Fibroblast of the conjunctiva (primary cell): ENCODE measurements at places on chromosomes 1 and 21.
A peak's percentile ranks its signal among the peaks of the same experiment; 100 is the strongest.

DNA sequence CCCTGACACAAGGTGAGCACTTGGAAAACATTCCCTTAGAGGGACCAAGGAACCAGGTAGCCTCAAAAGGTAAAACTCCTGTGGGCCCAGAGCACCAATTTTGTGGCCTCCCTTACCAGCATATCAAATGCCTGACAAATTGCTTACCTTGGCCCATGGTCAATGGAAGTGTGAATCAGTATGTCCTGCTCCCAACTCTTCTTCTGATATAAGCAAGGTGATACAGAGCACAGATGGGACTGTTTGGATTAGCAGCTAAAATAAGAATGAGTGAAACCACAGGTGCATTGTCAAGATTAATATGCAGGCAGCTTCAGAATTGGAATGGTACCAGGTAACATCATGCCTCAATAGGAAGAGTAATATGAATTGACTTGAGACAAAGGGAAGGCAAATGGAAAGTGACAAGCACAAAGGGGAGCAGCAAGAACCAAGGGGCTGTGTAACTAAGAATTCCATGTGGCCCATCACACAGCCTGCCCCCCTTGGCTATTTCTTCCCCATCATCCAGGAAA lies 156.8 kb upstream of the KCND3 start:
- DNase-seq = no peak

GRCh38 chr1:88549536-88549935 lies 134.5 kb upstream of the PKN2 start:
- no peak for DNase-seq

DNA sequence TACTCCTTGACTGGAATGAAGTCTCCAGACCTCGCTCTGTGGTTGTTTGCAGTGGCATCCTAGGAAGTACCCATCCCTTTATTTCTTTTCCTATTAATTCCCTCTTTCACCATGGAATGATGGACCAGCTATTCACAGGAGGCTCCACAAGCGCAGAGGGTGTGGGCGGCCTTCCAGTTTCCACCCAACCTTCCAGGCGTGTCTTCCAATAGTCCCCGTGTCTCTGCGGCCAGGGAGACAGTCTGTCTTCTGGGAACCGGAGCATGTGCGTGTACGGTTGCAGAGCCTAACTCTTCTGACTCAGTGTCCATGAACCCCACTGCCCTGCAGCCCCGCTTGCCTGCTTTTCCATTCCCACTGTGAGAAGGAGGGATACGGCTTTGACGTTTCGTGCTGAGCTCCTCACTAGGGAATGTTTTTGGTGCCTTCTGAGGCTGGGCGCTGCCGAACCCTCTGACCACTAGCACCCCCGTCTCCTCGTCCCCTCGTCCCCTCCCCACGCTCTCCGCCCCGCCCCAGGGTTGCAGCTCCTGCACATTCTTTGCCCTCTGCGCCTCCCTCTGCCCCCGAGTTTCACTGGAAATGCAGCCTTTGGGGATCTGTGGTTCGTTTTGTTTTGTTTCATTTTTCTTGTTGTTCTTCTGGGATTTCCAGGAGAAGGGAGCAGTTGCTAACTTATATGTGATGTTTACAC lies 26.3 kb upstream of the FAM3B start:
- DNase-seq = no peak

- no peak for DNase-seq
Measured at GRCh38 chr1:89259283-89259971, 13.2 kb downstream of the GBP5 start.

DNA sequence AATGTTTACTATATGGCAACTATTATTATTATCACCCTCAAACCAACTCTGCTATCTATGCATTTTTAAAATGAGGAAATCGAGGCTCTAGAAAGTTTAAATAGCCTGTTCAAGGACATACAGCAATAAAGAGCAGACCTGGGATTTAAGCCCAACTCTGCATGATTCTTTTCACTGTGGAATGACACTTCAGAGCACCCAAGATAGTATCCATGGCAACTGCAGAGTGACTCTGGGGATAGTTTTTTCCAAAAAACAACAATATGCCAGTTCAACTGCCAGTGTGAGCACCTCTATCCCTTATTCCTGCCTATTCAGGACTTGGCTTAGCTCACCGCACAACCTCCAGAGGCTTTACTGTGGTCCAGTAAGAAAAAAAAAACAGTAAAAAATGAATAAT lies 293.9 kb downstream of the BRINP2 start:
- no peak for DNase-seq

DNA sequence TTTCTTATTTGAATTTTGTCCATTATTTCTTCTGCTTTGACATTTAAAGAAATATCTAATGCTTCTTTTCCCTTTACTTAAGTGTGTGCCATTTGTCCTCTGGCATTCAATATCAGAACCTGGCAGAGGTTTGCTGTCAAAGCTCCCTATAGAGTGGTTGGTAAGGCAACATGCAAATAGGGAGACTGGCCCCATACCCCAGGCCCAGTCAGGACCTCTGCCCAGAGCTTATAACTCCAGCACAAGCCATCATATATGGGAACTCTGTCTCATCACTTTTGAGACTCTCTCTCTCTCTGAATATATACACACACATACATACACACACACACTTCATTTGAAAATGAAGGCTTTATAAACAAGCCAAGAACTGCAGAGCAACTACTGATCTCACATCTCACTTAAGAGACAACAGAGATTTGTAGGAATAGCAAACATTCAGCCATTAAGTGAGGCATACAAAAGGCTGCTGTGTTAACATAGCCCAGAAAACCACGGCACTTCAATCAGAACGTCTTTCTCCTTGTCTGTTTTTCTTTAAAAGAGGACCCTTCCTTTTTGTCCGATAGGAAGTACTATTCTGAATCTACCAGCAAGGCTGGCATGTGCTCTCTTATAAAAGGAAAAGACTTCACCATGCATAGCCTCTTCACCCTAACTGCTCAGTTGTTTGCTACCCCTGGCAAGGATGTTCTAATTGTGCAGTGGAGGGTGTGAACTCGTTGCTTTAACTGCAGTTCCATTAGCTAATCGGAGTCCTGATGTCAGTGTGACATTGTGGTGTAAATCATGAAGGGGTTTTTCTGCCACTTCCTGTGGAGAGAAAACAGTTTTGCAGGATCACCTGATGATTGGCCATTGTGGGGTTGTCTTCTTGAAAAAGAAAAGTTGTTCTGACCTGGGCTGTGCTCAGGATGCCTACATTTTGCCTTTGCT lies 101.7 kb downstream of the NR5A2 start:
- DNase-seq = no peak

- DNase-seq = no peak
Measured at GRCh38 chr1:228015276-228016180, 8.7 kb downstream of the WNT3A start.

DNA sequence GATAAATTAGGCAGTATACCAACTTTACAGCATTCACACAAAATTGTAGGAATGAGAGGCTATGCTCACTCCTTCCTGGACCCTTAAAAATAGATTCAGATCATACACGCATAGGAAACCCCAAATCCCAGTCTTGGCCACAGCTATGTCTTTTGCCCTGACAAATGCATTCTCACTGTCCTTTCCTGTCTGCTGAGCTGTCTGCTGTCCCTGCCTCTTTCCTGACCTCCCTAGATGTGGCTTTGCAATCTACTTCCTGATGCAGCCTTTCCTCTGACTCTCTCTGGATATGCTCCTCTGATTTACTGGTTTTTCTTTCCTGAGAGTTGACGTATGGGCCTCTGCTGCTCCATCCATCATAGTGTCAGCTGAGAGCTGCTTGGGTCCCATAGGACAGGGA lies 59.8 kb upstream of the SLC35F3 start:
- no peak for DNase-seq

GRCh38 chr21:27674041-27674615 lies 707.2 kb upstream of the ADAMTS5 start:
- peak; percentile 63 for DNase-seq

DNA sequence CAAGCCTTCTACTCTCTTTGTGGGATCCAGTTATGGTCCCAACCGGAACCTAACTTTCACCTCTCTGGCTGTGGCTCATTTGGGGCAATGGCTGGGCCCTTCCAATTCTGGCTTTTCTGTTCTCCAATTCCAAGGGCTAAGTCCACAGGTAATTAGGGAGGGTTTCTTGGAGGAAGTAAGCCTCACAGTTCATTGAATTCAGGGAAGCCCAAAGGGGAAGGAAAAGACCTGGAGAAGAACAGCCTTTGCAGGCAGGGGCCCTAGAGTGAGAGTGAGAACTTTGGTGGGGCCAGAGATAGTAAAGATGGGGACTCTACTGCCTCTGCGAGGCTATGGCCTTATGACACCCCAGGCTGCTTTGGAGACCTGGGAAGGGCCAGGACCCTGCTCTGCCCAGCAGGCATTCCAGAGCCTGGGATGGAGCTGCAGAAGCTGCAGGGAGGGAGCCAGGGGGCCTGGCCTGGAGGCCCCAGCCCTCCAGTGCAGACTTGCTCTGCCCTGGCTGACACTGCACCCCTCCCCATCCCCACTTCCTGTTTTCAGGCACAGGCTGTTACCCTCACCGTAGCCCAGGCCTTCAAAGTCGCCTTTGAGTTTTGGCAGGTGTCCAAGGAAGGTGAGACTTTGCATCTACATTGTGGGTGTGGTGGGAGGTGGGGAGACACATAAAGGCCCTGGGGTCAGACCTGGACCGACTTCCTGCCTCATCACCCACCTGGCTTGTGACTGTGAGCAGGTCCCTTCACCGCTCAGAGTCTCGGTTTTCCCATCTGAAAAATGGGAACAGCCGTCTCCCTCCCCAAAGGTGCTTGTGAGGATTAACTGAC lies 18.9 kb downstream of the LDLRAP1 start:
- no peak for DNase-seq

GRCh38 chr1:11770011-11770410 lies 8.0 kb downstream of the C1orf167 start:
- DNase-seq = no peak

DNA sequence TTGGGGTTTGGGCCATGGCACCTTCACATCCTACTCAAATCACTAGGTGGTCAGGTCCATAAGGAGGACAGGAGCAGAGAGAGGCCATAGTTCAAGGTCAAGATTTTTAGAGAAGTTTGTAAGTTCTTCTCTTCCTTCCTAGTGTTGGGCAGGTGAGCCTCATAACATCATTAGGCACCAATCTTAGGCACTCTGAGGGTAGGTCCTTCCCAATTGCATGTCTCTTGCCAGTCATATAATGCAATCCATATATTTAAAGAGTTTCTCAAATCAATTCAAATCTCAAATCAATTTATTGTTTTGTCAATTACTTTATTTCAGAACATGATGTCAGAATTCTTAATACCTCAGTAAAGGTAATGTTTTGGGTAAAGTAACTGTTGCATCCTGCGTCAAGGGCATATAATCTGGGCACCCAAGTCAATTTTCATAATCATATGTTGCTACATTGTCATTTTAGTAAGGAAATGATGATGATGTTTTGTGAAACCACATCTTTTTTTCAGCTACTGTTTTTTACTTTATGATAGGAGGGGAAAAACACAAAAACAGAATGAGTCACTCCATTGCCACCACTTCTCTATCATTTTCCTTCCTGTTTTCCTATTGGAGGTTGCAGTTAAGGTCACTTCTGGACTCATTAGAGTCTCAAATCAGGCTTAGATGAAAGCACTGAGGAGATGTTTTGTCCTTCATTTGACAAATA lies 122.7 kb downstream of the UCHL5 start:
- no peak for DNase-seq

GRCh38 chr1:182725259-182726255 lies 41.2 kb upstream of the RGS8 start:
- DNase-seq = no peak

DNA sequence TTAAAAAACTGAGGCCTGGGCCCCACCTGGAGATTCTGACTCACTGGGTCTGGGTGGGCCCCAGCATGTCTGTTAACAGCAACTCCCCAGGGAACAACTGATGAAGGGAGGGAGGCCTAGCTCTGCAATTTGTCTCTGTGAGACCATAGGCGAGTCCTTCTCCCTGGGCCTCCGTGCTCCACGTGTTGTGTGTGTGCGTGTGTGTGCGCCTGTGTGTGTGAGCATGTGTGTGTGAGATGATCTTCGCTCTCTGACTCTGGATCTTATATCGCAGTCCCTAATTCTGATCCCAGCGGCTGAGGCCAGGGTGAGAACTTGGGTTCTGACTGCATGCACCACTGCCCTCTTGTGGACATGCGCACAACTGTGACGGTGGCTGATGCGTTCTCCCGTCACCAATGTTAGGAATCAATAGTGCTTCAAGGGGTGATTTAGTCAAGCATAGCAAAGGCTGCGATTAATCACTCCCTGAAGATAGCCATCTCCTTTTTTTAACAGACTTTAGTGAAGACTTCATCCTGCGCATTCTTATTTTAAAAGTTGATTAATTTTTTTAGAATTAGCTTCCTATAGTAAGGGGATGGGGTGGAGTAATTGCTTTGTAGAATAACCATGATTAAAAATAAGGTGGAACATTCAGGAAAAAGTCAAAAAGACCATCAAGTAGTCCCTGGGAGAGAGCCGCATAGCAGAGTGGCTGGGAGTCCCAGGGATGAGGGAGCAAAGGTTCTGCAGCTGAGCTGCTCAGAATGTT lies 62.4 kb upstream of the USP24 start:
- peak; percentile 67 for DNase-seq

GRCh38 chr1:31376375-31377134 lies 3.7 kb upstream of the FABP3 start:
- DNase-seq = peak; percentile 98

DNA sequence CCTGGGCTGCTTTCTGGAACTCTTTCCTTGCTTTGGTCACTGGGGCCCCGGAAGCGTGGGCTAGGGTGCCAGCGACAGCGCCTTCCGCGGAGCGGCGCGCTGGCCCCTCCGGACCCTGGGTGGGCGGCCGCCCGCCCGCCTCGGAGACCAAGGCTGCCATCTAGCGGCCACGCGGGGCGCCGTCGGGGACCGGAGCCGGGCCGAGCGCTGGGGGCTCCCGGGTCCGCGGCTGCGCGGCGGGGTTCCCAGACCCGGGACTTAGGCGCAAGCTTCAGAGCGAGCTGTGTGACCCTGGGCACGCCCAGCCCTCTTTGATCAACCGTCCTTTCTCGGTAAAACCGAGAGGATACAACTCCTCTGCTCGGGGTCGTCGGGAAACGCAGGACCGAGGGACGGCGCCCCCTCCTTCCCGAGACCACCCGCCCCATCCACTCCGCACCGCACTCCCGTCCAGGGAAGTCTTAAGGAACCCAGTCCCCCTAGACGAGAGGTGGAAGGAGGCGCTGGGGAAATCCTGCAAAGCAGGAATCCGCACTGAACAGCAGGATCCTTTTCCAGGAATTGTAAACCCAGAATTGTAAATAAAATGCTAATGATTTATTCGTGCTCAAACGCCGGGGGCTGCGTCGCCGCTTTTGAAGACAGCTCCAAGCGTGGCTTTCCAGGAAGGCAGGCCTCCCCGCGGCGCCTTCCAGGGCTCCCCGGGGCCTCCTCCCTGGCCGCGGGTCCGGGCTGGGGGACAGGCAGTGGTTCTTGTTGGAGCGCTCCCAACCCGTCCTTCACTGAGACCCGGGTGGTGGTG lies 41.2 kb downstream of the RRAGC start:
- no peak for DNase-seq

GRCh38 chr1:204920967-204921366 lies 50.3 kb downstream of the NFASC start:
- DNase-seq = no peak
